Heart right ventricle (tissue), 16 donors: ENCODE measurements at places on chromosomes 1 and 21. TPM values are rescaled to one million over a fixed set of nuclear protein-coding genes. Genes with fewer than 3 reads are reported as not detected.

The OXCT2 gene
- 3.3 TPM for polyA plus RNA-seq

The FAM72D gene
- 0.29 TPM for polyA plus RNA-seq

The CTSK gene
- 2.6 TPM for polyA plus RNA-seq

The TNNI3K gene
- 162 TPM for polyA plus RNA-seq

The TTC24 gene
- polyA plus RNA-seq = 0.03 TPM

The CHD5 gene
- 0.01 TPM for polyA plus RNA-seq

DNA sequence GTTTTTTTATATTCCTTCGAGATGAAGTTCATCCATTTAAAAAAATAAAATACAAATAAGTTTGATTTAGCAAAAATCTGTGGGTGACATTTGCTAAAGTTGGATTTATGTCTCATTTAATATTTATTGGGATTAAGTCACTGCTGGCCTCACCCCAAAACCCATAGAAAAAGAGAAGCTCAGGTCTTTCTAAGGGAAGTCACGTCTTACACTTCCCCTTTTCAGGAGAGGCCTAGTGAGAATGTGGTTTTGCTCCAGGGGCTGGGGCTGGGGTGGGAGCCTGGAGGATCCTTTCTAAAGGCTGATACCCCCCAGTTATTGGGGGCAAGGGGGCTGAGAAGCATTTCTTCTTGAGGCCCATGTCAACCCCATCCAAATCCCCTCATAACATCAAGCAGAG, 300.3 kb downstream of the DSCAM start:
- H3K36me3 ChIP-seq = no peaks in the 10 kb centered on the region
- no peak for DNase-seq
- H3K27ac ChIP-seq = no peak overlapping the region
- no peaks in the 10 kb centered on the region for H3K27me3 ChIP-seq
- H3K4me3 ChIP-seq = no peak overlapping the region

GRCh38 chr1:173257805-173258204, 50.7 kb upstream of the TNFSF4 start:
- H3K27me3 ChIP-seq = no peaks in the 10 kb centered on the region
- no peaks in the 10 kb centered on the region for H3K36me3 ChIP-seq
- no peak overlapping the region for H3K4me3 ChIP-seq

GRCh38 chr1:87887100-87887499, 558.4 kb downstream of the LMO4 start:
- no peak overlapping the region for H3K4me3 ChIP-seq
- no peaks in the 10 kb centered on the region for H3K4me1 ChIP-seq
- no peak overlapping the region for H3K27ac ChIP-seq
- no peak for DNase-seq

GRCh38 chr21:36539434-36540150, 59.7 kb upstream of the CLDN14 start:
- no peaks in the 10 kb centered on the region for H3K4me1 ChIP-seq
- peaks cover 43% of the 10 kb centered on the region for H3K27me3 ChIP-seq
- no peak for DNase-seq
- H3K27ac ChIP-seq = no peak overlapping the region

DNA sequence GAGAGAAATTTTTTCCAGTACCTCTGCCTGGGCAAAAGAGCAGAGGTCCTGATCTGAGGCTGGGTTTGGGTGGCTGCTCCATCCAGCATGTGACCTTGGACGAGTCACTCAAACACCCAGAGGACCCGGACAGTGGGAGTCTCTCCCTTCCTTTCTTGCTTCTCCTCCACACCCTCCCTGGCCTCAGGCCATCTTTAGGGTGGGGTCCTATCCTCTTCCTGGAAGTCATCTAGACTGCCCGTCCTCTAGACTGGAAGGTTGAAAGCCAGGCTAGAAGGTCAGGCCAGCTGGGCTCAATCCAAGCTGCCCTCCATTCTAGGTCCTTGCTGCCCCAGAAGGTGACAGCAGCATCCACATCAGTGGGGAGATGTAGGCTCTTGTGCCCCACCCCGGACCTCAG, 599.5 kb downstream of the MATN1 start:
- no peaks in the 10 kb centered on the region for H3K4me1 ChIP-seq
- H3K4me3 ChIP-seq = no peak overlapping the region
- no peaks in the 10 kb centered on the region for H3K36me3 ChIP-seq

GRCh38 chr1:4084896-4085295, 184.8 kb upstream of the C1orf174 start:
- H3K36me3 ChIP-seq = no peaks in the 10 kb centered on the region
- peaks cover 9% of the 10 kb centered on the region for H3K27me3 ChIP-seq
- H3K4me3 ChIP-seq = no peak overlapping the region
- H3K4me1 ChIP-seq = no peaks in the 10 kb centered on the region
- H3K27ac ChIP-seq = no peak overlapping the region

DNA sequence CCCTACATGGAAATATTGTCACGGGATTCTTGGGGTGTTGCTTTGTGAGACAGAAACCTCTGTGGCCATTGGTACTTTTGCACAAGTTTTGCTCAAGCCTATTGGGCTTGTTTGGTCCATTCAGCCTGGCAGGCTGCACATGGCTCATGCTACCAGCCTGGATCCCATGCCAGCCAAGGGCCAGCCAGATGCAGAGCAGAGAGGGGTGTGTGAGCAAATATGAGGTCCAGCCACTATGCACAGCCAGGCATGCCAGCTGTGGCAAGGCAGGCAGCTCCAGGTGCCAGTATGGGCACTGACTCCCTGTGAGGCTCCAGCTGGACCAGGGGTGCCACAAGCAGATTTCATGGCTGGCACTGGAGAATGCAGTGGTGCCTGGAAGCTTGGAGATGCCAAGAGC, 6.7 kb upstream of the CHD1L start:
- H3K27me3 ChIP-seq = no peaks in the 10 kb centered on the region
- H3K4me1 ChIP-seq = no peaks in the 10 kb centered on the region
- H3K27ac ChIP-seq = no peak overlapping the region
- no peak for DNase-seq
- no peak overlapping the region for H3K4me3 ChIP-seq

DNA sequence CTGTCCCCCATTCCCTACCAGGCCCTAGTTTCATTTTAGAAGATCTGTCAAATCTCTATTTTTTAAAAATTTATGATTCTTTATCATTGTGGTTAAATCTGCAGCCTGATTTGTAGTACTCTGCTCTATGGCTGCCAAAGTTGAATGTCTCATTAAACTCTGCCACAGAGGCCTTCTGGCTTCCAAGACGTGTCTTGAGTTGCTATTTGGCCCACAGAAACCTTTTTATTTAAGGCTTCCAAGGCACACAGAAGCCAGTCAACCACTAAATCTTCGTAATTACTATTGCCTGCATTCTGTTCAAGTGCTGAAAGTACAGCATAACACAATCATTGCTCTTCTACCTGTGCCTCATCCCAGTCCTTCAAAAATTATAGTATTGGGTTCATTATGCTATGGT, 971.0 kb downstream of the NCAM2 start:
- no peak overlapping the region for H3K4me3 ChIP-seq
- H3K27me3 ChIP-seq = no peaks in the 10 kb centered on the region
- H3K4me1 ChIP-seq = no peaks in the 10 kb centered on the region
- no peak for DNase-seq
- H3K36me3 ChIP-seq = no peaks in the 10 kb centered on the region

DNA sequence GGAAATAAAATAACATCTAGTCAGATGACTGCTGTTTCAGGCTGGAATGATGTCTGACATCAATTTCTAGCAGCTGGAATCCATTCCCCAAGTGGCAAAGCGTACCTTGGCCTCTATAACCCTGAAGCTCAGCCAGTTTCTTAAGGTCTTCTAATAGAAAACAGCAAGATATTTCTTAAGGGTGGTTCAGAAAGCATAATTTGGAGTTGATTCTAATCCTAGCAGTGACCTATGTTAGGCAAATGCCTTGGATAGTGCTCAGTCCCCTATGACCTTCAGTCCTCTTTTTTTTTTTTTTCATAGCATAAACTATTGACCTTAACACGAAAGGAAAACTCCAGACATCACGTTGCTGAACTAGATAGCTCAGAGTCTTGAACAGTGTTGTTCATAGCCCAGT, 56.5 kb downstream of the LAMC2 start:
- no peak overlapping the region for H3K4me3 ChIP-seq
- no peak for DNase-seq
- H3K27ac ChIP-seq = peak overlapping the region; percentile 90
- no peaks in the 10 kb centered on the region for H3K36me3 ChIP-seq
- peaks cover 47% of the 10 kb centered on the region for H3K4me1 ChIP-seq

DNA sequence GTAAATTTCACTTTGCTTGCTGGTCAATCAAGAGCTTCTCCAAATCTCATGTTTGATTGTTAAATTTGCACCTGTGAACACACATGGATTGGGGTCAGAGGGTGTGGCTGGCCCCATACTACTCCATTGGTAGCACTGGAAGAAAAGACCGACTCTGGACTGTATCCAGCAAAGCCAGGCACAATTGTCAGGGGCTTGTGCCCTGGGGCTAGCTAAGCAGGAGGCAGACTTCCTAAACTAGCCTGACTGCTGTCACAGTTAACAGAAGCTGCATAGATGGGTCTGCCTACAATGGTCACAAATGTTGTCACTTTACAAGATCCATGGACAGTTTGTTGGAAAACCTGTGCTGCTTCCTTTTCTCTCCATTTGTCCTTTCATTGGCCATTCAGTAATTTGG, 421.0 kb downstream of the DSCAM start:
- H3K27ac ChIP-seq = no peak overlapping the region
- H3K4me3 ChIP-seq = no peak overlapping the region
- H3K4me1 ChIP-seq = no peaks in the 10 kb centered on the region
- DNase-seq = no peak

DNA sequence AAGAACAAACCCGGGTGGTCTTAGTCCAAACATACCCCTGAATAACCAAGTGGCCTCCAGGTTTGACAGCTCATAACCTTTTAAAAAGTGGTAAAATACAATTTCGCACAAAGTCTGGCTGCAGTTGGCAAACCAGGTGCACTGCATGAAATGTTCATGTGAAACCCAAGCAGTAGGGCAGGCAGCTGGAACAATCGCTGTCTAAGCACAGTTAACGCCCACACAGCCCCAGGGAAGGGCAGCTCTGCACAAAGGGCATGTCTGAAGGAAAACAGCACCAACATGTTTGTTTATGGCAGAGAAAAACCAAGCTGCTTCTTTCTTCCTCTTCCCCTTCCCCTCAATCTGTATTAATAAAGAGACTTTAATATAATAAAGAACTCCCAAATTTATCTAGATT, 49.5 kb downstream of the KIAA1614 start:
- no peaks in the 10 kb centered on the region for H3K27me3 ChIP-seq
- no peaks in the 10 kb centered on the region for H3K36me3 ChIP-seq
- DNase-seq = no peak
- no peak overlapping the region for H3K27ac ChIP-seq
- no peaks in the 10 kb centered on the region for H3K4me1 ChIP-seq

DNA sequence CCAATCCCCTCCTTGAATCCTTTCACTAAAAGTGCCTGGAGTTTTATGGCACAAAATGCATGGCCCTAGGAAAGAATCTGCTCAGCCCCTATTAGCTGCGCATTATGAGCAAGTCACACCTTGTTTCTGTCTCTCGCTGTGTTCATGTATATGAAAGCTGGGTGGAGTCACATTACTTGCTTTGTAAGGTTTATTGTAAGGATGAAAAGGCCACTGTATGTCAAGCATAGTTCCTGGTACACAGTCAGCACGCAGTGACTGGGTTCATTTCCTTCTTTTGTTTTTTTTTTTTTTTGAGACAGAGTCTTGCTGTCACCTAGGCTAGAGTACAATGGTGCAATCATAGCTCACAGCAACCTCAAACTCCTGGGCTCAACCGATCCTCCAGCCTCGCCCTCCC, 6.7 kb upstream of the SLC9A1 start:
- H3K4me3 ChIP-seq = no peak overlapping the region
- no peak overlapping the region for H3K27ac ChIP-seq
- H3K4me1 ChIP-seq = no peaks in the 10 kb centered on the region
- H3K36me3 ChIP-seq = no peaks in the 10 kb centered on the region
- no peaks in the 10 kb centered on the region for H3K27me3 ChIP-seq

- no peaks in the 10 kb centered on the region for H3K4me1 ChIP-seq
- no peak for DNase-seq
- no peak overlapping the region for H3K4me3 ChIP-seq
- no peaks in the 10 kb centered on the region for H3K36me3 ChIP-seq
Measured at GRCh38 chr1:171329251-171329650, 15.3 kb downstream of the FMO4 start.

- peak overlapping the region; percentile 57 for H3K4me3 ChIP-seq
- H3K27me3 ChIP-seq = no peaks in the 10 kb centered on the region
- H3K36me3 ChIP-seq = no peaks in the 10 kb centered on the region
Measured at GRCh38 chr1:89070509-89070908, 5.5 kb upstream of the GBP1 start.

DNA sequence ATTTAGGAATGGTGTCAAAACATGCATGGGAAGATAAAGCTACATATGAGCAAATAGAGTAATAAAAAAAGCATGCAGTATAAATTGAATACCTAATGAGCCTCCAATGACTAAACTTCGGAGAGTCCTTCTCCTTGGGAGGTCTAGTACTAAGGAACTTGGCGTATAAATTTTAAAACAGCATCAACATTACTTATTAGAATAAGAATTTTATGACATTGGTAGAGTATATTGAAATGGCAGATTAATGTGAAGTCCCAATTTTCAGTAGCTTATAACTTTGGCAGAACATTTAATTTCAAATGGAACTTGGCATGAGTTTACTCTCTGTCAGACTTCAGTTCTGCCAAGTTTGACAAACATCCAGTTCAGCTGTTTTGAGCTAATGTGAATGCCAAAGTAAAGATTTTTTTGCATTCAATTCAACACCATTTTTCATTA, 104.7 kb upstream of the RGS18 start:
- H3K27me3 ChIP-seq = no peaks in the 10 kb centered on the region
- no peak overlapping the region for H3K4me3 ChIP-seq
- no peaks in the 10 kb centered on the region for H3K4me1 ChIP-seq
- DNase-seq = no peak

DNA sequence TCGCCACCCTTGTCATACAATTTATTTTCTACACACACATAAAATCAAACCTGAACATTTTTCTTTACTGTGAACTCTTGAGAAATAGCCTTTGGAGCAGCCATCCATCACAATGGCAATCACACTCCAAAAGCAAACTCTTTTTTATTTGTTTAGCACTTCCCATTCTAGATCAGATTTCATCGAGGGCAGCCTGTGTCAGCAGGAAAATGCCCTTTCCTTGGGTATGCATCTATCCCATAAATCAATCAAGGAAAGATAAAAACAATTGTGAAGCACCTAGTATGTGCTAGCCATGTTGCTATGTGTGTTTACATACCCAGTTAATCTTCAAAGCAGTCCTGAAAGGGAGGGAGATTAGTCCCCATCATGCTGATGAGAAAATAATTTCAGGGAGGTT, 484.1 kb upstream of the USP24 start:
- no peak overlapping the region for H3K27ac ChIP-seq
- H3K27me3 ChIP-seq = no peaks in the 10 kb centered on the region
- peaks cover 17% of the 10 kb centered on the region for H3K4me1 ChIP-seq
- no peaks in the 10 kb centered on the region for H3K36me3 ChIP-seq
- DNase-seq = no peak
